ENCODE measurements at places on chromosomes 5 and 9.

GRCh38 chr9:12618956-12619355 lies 74.2 kb upstream of the TYRP1 start:
- DNase-seq: no peak

- DNase-seq: no peak
Observed at GRCh38 chr5:35172533-35172932, 57.8 kb downstream of the PRLR start.

DNA sequence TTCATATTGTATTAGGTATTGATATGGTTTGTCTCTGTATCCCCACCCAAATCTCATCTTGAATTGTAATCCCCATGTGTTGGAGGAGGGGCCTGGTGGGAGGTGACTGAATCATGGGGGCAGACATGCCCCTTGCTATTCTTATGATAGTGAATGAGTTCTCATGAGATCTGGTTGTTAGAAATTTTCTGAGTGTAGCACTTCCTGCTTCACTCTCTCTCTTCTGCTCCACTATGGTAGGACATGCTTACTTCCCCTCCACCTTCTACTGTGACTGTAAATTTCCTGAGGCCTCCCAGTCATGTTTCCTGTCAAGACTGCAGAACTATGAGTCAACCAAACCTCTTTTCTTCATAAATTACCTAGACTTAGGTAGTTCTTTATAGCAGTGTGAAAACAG lies 187.4 kb upstream of the SLC24A2 start:
- DNase-seq: no peak

- DNase-seq: peak; percentile 29
Observed at GRCh38 chr9:14992516-14992915, 82.3 kb upstream of the FREM1 start.

DNA sequence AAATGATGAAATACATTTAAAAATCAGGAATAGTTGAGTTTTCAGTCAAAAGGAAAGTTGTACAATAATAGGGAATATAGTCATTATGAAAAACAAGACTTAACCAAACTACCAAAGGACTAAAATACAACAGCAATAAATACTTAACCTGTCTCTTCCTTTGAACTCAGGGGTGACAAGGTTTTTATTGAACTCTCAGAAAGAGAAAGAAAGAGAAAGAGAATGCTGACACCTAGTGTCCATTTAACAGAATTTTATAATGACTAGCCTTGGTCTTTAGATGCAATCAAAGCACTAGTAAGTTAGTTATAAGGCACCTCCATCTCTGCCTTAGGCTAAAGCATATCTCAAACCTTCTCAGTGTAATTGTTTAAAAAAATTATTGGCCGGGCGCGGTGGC lies 47.5 kb downstream of the UIMC1 start:
- peak; percentile 7 for DNase-seq

DNA sequence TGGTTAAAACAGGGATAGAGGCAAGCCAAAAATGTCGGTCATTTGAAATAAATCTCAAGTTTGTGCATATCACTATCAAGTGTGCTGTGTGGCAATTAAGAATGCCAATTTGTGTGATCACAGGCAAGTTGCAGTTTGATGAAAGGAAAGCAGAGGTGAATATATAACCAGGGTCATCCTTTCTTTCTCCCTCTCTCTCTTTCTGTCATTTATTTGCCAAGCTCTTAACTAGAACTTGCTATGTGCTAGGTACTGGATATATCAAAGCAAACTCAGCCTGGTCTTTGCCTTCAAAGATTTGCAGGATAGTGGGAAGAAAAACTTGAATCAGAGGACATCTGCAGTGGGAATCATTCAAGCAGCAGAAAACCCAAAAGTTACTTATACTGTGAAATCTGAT lies 22.0 kb downstream of the PDCD1LG2 start:
- no peak for DNase-seq

DNA sequence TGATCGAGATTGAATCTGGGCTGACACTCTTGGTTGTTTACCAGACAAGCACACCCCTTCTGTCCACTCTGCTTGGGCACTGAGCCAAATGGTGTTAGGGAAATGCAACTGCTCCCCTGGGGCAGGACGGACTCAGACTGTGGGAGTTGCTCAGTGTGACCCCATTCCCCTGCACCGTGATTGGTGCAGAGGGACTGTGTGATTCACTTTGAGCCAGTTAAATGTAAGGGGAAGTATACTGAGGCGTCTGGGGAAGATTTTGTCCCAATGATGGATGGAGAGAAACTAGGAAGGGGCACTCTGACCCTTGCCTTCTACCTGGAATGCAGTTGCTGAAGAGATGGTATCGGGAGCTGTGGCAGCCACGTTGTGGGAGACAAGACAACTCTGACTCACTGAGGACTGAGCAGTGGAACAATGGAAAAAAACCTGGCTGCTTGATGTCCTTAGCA lies 196.0 kb upstream of the ANKRD55 start:
- no peak for DNase-seq

DNA sequence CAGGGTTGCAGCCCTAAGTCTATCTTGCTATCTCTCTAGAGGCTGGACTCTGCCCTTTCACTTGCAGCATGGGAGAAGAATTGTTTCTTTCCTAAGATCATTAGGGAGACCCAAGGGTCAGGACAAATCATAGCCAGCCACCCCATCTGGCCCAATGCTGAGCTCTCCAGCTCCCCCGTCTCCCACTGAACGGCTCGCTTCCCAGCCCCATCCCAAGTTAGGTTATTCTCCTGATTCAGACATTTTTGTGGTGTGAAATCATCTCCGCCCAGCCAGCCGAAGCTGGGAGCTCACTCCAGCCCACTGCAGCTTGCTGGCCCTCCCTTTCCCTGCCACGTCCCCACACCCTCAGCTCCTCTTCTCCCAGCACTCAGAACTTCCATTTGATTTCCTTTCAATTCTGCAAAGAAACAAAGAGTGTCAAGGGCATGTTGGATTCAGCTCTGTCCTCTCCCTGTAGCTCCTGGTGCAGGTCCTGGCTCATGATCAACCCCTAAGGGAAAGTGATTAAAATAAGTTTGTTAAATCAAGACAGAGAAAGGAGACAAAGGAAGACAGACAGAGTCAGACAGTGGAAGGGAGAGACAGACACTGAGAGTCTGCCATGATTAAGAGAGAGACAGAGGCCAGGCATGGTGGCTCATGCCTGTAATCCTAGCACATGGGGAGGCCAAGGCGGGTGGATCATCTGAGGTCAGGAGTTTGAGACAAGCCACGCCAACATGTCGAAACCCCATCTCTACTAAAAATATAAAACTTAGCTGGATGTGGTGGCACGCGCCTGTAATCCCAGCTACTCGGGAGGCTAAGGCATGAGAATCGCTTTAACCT lies 12.6 kb upstream of the SPARC start:
- DNase-seq: peak; percentile 93

DNA sequence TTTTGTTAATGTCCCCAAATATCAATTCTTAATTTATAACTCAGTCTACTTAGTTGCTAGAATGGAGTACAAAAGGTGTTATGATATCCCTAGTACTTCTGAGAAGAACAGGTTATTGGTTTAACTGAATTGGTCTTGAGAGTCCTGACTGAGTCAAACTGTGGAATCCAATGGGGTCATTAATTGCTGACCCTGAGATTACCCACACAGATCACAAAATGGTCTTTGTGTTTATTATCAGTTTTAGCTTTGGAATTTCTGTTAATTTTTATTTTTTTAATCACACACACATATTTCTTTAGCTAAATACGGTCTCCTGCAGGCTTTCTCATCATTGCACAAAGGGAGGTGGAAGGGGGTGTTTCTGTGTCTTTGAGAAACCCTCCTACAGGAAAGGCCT lies 301.6 kb downstream of the EBF1 start:
- no peak for DNase-seq

DNA sequence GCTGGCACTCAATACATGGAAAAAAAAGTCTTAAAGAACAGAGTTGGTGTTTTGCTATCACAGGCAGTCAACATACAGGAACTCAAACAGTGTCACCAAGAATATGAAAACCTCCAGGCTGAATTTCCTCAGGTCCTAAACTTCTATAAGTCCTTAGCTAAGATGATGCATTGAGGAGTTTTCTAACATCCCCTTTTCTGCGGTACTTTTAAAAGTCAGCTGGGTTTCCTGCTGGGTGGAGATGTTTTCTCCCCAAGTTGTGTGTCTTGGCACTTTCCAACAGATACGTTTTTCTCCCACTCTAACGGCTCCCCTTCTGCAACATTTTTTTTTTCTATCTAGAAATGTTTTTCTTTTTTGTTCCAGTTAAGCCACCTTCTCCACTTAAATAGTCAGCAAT lies 244.8 kb upstream of the HAPLN1 start:
- no peak for DNase-seq

DNA sequence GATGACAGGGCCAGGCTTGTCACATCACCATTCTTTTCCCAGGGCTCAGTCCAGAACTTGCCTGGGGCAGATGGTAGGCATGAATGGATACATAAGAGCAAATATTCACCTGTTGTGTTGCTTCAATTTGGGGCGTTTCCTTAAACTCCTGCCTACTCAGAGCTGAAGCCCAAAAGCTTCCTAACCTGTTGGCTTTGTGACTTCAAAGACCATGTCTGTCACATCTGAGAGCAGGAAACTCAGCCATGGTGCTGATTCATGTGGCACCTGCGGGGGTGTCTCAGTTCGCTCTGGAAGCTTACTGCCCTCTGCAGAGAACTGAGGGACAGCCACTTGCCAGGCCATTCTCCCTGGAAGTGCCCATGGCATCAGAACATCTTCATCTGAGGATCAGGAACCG lies 246.6 kb downstream of the HSPA4 start:
- no peak for DNase-seq

All from hindlimb muscle (tissue), 1 donor.